ENCODE measurements at places on chromosomes 5 and 9. TPM values are rescaled to one million over a fixed set of nuclear protein-coding genes. Genes with fewer than 3 reads are reported as not detected.

PCDHGA8 gene
- polyA plus RNA-seq, result 0.78 TPM

PCDHA2 gene
- polyA plus RNA-seq, result 0.18 TPM

HINT1 gene
- 444 TPM for polyA plus RNA-seq

OLFML2A gene
- polyA plus RNA-seq, result 25.1 TPM

CKS2 gene
- 84.6 TPM for polyA plus RNA-seq

KLF4 gene
- 7.0 TPM for polyA plus RNA-seq

MEIKIN gene
- not detected for polyA plus RNA-seq

SPATA31C1 gene
- 0.80 TPM for polyA plus RNA-seq

MSH3 gene
- polyA plus RNA-seq, result 17.2 TPM

CFAP90 gene
- polyA plus RNA-seq, result 6.1 TPM

NIPAL4 gene
- polyA plus RNA-seq, result 0.45 TPM

PCDHA9 gene
- 0.03 TPM for polyA plus RNA-seq

DMGDH gene
- 18.9 TPM for polyA plus RNA-seq

SPINK6 gene
- polyA plus RNA-seq, result not detected

GLRA1 gene
- not detected for polyA plus RNA-seq

SLC28A3 gene
- polyA plus RNA-seq, result 0.06 TPM

PTGS1 gene
- 5.3 TPM for polyA plus RNA-seq

DMRTA1 gene
- 1.1 TPM for polyA plus RNA-seq

All from renal pelvis (tissue), 12 donors.